ENCODE measurements at places on chromosomes 2 and 18.

- DNase-seq, result no peak
Observed at GRCh38 chr2:195613922-195614321, 43.1 kb upstream of the SLC39A10 start.

DNA sequence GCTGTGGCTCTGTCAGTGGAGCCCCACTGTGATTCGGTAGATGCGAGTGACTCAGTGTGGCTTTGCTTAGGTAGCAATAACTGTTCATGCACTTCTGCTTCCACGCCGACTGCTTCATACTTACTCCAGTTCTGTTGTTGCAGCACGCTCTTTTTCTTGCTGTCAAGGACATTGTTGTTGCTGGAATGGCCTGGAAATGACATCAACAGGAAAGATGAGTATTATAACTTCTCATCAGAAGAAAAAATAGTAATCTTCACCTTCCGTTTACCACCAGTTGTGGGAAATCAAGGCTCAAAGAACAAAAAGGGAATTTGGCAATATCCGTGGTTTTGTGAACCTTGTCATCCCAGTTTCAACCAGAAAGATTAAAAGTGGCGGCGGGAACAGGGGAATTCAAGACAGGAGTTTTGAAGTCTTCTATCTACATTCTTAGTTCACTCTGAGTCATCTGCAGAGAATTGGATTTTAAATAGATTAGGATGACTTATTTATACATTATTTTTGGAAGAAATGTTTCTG, 8.3 kb downstream of the TM4SF20 start:
- no peak for DNase-seq

DNA sequence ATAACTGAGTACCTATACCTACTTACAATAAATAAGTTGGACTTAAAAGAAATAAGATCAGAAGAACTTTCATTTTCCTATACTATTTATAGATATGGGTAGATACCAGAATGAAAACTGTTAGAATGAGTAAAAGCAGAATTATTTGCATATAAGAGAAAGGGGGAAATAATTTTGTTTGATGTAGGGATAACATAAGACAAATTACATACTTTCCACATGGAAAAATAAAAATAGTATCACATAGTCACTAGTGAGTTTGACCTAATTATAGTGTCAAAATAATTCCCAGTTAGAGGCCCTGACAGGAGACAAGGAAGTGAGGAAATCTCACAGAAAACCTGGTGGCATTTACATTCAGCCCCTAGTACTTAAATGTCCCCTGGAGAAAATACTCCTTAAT, 28.6 kb downstream of the KCMF1 start:
- no peak for DNase-seq

DNA sequence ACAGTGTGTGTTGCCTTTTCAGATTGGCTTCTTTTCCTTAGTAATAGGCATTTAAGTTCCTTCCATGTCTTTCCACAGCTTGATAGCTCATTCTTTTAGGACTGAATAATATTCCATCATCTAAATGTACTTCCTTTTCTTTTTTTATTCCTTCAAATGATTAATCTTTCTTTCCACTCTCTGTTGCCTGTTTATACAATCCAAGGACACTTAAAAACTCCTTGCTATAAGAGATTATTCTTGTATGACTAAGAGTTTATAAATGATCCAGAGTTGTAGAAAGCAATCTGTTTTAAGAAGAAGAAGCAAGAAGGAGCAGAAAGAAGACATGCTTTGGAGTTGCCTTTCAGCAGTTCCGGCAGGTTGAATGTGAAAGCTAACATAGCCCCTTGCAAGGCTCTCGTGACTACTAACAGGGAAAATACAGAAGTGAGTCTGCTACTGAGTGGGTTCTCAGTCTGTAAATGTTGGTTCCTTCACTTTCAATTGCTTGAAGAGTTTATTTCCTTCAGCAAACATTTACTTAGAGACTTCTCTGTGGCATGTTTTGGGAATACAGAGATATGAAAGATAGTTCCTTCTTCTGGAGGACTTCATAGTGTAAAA, 123.0 kb downstream of the PMAIP1 start:
- no peak for DNase-seq

GRCh38 chr2:38600242-38600891, 2.4 kb downstream of the HNRNPLL start:
- DNase-seq, result no peak

GRCh38 chr2:187549951-187550555, 4.2 kb downstream of the TFPI start:
- no peak for DNase-seq

GRCh38 chr2:196176142-196176738, 4.9 kb upstream of the STK17B start:
- DNase-seq, result no peak

DNA sequence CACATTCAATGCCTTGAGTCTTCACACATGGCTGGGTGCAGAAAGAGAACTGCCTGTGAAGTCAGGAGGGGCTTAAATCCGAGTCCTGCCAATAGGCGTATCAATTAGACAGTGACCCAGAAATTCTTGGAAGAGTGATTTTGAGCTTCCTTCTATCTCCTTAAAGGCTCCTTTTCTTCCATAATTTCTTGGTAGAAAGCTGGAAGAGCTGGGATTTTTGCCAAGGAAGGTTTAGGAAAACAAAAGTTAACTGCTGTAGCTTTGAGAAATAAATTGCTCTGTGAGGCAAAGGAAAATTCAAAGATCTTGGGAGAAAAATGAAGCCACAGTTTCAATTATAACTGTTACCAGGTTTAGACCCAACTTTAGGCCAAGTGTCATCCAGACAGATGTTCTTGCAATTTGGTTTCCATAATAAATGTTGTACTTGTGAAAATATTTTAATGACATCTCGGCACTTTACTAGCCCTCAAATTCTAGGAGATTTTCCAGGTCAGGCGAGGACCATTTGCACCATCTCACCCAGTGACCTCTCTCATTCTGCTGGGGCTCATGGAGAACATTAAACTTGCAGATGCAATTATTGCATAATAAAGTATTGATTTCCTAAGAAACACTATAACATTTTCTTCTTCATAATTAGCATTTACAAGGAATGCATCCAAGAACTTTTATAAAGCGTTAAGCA, 329.7 kb upstream of the MEIS1 start:
- no peak for DNase-seq

- DNase-seq, result peak; percentile 39
Observed at GRCh38 chr18:274313-274712, 6.5 kb upstream of the THOC1 start.

DNA sequence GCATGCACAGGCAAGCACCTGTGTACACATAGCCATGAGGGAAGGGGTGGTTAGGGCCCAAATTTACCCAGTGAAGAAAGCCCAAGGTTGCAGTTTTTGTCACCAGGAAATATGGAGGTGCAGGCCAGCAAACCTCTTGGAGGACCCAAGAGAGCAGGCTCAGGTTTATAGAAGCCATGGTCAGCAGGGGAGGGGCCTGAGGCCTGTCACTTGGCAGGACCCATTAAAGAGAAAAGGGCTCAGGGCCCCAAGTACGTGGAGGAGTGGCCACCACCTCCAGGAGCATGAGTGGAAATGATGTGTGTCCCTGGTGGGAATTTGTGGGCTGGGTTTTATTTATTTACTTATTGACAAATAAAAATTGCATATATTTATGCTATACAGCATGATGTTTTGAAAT, 192.9 kb downstream of the HAUS1 start:
- no peak for DNase-seq

DNA sequence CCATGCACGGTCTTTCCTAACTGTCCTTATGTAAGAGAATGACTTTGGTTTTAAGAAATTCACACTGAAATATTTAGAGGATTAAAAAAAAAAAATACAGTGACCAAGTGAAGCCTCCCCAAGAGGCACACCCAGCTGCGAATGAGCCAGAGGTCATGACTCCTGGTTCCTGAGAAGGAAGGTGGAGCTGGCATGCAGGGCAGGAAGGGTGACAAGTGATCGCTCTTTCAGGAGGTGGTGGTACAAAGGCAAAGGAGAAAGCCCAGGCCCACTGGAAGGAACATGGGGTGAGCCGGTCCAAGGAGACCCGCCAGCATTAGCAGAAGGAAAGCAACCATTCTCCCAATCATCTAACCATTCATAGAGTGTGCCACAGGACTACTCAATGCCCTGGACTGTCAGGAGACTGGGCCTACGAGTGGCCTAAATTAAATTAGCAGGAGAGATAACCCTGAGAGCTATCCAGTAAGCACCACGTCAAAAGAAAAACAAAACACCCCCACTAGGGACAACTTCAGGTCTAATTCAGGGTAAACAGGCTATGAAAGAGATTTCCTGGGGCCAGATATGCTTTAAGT, 7.8 kb downstream of the INO80C start:
- DNase-seq, result no peak

- no peak for DNase-seq
Observed at GRCh38 chr2:71667256-71668182, 214.2 kb downstream of the DYSF start.

DNA sequence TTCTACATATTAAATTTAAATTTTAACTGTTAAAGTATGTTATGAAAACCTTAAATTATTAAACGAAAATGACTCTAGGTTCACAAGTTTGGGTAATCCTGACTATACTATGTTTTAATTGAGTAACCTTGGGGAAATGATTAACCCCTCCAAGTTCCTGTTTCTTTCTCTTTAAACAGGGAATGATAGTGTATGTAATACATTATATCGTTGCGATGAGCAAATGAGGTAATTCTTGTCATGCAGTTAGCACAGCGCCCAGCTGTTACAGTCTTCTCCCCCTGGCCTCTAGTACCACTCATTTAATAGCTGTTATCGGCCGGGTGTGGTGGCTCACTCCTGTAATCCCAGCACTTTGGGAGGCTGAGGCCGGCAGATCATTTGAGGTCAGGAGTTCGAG, 80.4 kb downstream of the MTA3 start:
- DNase-seq, result no peak

DNA sequence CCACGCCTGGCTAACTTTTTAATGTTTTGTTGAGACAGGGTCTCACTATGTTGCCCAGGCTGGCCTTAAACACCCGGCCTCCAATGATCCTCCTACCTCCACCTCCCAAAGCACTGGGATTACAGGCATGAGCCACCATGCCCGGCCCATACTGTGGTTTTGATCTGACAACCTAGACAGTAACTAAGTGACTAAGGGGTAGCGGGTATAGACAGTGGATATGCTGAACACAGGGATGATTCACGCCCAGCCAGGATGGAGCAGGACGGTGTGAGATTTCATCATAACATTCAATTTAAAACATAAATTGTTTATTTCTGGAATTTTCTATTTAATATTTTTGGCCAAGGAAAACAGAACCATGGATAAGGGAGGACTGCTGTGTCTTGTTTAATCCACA, 36.0 kb upstream of the YPEL5 start:
- no peak for DNase-seq

- peak; percentile 38 for DNase-seq
Observed at GRCh38 chr2:26401739-26402541, at the start of gene DRC1. Gene DRC1, plus strand, starts transcription at chr2:26401920. Its CDS starts 70 bp downstream, at chr2:26401990.

- no peak for DNase-seq
Observed at GRCh38 chr2:179302764-179303571, 38.3 kb upstream of the SESTD1 start.

- no peak for DNase-seq
Observed at GRCh38 chr2:70314640-70315039, 12.8 kb upstream of the FAM136A start.

DNA sequence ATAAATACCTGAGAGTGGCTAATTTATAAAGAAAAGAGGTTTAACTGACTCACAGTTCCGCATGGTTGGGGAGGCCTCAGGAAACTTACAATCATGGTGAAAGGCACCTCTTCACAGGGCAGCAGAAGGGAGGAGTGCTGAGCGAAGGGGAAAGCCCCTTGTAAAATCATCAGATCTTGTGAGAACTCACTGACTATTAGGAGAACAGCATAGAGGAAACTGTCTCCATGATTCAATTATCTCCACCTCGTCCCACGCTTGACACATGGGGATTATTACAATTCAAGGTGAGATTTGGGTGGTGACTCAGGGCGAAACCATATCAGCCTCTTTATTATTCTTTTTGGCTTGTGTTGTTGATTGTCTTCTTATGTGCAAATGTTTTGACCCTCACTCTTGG, 76.2 kb downstream of the WDR7 start:
- no peak for DNase-seq

DNA sequence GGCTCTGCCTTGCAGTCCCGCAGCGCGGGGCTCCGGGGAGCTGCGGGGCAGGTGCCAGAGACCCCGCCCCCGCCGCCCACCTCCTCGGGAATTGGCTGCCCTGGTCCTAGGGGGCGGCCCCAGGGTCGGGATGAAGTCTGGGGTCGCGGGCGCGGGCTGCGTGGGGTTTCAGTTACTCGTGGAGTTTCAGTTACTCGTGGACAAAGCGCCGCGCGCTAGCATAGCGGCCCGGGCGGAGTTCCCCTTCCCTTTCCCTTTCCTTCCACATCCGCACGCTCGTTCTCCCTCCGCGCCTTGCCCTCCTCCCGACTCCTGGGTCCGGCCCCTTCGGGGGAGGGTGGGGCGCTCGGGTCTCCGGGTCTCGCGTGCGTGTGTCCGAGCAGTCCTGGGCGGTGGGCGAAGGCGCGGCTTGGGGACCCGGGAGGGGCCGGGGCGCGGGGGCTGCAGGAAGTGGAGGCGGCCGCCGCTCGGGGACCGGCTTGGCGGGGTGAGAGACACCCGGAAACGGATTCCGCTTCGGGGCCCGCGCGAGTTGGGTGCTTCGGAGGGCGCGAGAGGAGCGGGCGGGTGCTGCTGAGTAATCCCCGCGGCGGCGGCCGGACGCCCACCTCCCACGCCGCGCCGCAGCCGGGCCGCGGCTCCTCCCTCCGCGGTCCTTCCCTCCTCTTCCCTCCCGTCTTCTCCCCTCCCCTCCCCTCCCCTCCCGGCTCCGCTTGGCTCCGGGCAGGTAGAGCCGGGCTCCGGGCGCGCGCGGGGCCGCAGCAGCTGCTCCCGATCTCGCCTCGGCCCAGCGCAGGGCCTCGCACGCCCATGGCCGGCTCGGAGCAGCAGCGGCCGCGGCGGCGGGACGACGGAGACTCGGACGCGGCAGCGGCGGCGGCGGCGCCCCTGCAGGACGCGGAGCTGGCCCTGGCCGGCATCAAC, at the start of gene TTC39C:
TSS of gene TTC39C (plus strand) at position 693 of the 924 bp plus-strand sequence. CDS start at position 811, 118 bp downstream.
- peak; percentile 12 for DNase-seq

- DNase-seq, result no peak
Observed at GRCh38 chr2:107785756-107786155, 40.9 kb upstream of the RGPD4 start.

GRCh38 chr2:139684286-139684860, 904.2 kb upstream of the NXPH2 start:
- no peak for DNase-seq

DNA sequence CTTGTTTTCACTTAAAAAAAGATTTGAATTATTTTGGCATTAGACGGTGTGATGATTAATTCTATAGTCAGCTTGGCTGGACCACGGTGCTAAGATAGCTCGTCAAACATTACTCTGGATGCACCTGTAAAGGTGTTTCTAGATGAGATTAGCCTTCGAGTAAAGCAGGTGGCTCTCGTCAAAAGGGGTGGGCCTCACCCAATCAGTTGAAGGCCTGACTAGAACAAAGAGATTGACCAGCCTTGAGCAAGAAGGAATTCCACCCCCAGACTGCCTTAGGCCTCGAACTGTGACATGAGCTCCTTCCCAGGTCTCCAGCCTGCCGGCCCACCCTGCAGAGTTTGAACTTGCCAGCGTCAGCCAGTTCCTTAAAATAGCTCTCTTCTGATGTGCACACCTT, 73.4 kb downstream of the TWIST2 start:
- no peak for DNase-seq

- no peak for DNase-seq
Observed at GRCh38 chr2:158577141-158577540, 120.4 kb downstream of the PKP4 start.

GRCh38 chr18:657311-658000, at the start of gene TYMS:
Gene TYMS, plus strand, starts transcription at chr18:657653. Its CDS starts 90 bp downstream, at chr18:657743.
- DNase-seq, result peak; percentile 31

GRCh38 chr2:145070703-145071102, 550.8 kb upstream of the ZEB2 start:
- no peak for DNase-seq
